ENCODE measurements at places on chromosomes 5 and 9.

GRCh38 chr9:124359855-124360678 lies 55.2 kb downstream of the PSMB7 start:
- DNase-seq = no peak

GRCh38 chr5:32325062-32325461 lies 12.3 kb upstream of the MTMR12 start:
- DNase-seq = peak; percentile 20

DNA sequence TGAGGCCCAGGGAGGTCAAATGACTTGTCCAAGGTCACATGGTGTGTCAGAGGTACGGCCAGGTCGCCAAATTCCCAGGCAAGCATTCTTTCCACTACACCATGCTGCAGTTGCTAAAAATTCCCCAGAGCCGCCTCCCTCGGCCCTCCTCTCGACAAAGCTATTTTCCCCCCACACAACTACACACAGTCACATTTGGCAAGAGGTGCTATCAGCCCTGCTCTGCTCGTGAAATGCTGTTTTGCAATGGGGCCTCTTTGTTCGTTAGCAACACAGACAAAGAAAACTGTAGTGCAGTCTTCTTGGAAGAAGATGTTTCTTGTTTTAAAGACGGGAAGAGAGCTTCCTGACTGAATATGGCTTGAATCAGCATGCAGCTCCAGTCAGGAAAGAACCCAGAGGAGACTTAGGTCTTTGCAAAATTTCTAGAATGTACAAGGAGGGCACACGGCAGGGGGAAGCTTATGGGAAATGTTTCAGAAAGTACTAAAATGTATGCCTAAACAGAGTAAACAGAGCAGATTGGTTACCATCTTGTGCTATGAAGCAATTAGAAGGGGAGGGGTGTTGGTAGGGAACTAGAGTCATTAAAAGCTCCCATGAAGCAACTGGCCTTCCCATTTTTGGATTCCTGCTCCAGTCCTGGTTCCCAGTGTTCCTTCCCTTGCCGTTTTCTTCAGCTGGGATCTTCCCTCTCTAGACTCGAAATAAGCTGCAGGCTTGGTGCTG lies 14.2 kb downstream of the SLIT3 start:
- DNase-seq = no peak

- no peak for DNase-seq
Observed at GRCh38 chr5:133480366-133480765, 132.0 kb downstream of the FSTL4 start.

DNA sequence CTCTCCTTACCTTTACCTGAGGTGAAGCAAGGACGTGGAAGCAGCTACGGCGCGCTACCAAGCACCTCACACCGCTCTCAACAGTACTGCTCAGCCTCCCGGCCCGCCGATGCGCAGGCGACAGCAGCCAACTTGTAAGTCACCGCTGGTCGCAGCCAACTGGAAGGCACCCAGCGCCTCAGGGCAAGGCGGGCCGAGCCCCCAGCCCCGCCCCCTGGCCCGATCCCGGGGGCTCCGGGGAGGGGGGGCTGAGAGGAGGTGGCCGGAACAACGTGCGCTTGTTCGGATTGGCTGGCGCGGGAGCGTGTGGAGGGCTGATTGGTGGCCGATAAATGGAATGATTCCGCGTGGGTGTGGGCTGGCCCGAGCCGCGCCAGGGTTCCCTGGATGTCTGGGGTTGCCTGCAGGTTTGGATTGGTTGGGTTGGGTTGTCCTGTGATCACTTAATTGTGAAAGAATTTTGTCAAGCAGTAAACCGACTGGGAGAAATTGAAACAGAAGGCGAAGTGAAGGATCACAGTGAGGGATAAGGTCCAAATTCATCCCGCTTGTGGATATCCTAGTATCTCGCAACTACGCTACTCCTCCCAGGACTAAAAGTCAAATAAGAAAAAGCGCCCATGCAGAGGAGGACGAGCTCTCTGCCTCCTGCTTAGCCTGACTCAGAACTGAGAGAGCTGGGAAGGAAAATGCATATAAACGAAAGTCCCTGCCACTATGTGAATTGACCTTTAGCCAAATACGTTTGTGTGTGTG lies at the start of gene STARD4:
TSS of gene STARD4 (minus strand) at position 161 of the 756 bp plus-strand sequence. CDS start 5,102 bp downstream, outside the sequence.
- DNase-seq = peak; percentile 95

GRCh38 chr9:90441814-90442213 lies 200.8 kb downstream of the DIRAS2 start:
- DNase-seq = no peak

GRCh38 chr9:119332522-119332921 lies 36.7 kb downstream of the BRINP1 start:
- no peak for DNase-seq

- DNase-seq = no peak
Observed at GRCh38 chr5:111227226-111227782, 3.1 kb downstream of the CAMK4 start.

GRCh38 chr9:5529683-5530221 lies 19.4 kb downstream of the PDCD1LG2 start:
- DNase-seq = no peak

GRCh38 chr5:6365977-6366590 lies 12.3 kb downstream of the MED10 start:
- no peak for DNase-seq

GRCh38 chr5:18314192-18314778 lies 680.0 kb downstream of the TAF11L14 start:
- no peak for DNase-seq

DNA sequence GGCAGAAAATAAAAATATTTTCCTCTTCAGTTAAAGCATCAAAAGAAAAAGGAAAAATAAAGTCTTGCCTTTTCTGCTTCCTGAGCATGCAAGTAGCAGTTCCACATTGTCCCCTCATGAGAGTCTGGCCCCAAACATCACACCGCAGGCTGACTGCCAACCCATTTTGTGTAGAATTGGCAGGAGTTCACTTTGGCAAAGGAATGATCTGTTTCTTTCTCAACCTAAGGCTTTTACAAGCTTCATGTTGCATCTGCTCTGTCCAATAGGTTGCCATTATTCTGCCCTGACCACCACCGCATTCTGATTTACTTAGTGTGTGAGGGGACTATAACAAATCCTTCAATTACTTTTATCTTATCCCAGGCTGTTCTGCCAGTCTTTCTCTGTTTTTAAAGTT lies 249.5 kb downstream of the ISL1 start:
- no peak for DNase-seq

- no peak for DNase-seq
Observed at GRCh38 chr5:116754556-116754955, 179.9 kb upstream of the SEMA6A start.

GRCh38 chr9:129359916-129360536 lies 182.0 kb upstream of the IER5L start:
- no peak for DNase-seq

DNA sequence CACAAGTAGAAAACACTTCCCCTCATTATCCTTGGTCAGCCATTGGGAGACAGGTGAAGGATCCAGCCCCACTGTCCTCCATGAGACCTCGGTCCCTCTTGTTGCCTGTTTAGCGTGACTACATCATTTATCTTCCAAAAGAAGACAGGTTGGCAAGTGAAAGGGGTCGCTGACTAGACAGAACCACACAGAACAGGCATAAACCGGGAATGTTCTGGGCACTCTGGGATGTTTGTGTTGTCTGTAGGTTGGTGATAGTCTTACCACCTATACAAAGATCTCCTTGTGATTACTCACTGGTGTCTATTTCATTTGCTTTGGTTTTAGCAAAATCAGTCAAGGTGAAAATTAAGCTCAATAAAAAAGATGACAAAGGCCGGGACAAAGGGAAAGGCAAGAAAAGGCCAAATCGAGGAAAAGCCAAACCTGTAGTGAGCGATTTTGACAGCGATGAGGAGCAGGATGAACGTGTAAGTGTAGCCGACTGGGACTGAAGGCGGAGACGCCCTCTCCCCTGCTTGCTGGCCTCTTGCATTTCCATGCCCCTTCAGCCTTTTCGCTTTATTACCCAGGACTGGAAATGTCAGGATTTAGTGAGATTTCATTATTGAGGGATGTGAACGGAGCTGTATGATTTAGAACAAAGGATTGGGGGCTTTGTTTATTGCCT lies 175.9 kb downstream of the SMARCA2 start:
- DNase-seq = no peak

Data from skeletal muscle cell (primary cell).